Activated CD4-positive, alpha-beta T cell treated with anti-CD3 and anti-CD28 coated beads, Interleukin-2, amount 50 U/mL, for 1 hour (primary cell): ENCODE measurements at places on chromosomes 7 and 10.
A peak's percentile ranks its signal among the peaks of the same experiment; 100 is the strongest.

DNA sequence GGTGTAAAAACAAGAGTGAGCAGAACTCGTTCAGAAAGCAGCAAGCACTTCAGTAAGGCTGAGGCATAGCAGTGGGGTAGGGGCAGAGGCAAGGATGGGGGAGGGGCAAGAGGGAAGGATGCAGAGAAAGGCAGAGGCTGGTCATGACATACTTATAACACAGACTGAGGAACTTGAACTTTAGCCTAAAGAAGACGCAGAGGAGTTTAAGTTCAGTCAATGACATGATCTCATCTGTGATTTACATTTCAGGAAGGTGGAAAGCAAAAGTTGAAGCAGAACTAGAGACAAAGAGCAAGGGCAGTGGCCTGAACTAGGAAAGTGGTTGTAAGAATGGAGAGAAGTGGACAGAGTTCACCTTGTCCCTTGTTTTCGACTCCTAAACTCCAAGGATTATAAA, 15.8 kb downstream of the MACC1 start:
- no peak for DNase-seq

GRCh38 chr7:30787486-30787885, 16.3 kb downstream of the MINDY4 start:
- no peak for DNase-seq

DNA sequence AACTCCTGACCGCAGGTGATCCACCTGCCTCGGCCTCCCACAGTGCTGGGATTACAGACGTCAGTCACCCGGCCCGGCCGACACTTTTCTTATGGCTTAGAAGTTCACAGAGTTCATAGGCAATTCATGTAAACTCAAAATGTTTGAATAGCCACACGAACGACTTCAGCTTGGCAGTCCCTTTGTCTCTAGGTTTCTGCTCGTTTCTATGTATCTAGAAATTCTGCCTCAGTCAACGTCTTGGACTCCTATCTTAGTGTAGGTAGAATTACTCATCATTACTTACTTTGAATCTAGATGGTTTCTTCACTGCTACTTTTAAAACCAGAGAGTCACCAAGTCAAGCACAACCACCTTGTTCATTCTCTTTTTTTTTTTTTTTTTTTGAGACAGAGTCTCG, 23.7 kb downstream of the ARL4A start:
- no peak for DNase-seq

DNA sequence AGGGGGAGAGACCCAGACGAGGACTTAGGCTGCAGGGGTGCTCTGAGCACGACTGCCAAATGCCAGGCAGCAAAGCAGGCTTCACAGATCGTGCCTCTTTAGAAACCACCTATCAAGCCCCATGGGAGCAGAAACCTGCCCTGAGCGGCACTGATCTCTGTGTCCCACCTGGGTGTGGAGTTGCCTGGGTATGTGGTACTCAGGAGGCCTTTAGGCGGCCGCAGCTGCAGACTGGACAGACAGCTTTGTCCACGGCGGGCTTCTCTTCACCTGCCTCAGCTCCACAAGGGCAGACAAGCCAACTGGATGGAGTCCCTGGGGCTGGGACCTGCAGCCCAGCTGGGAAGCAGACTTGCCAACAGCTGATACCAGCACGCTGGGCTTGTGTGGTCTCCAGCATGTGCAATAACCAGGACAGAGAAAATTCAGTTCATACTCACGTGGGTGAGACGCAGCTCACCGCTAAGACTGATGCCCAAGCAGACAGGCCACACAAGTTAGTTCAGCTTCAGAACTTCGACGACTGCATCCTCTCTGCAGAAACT, 163.2 kb downstream of the EBF3 start:
- no peak for DNase-seq

- no peak for DNase-seq
Measured at GRCh38 chr7:90728568-90728967, 132.4 kb downstream of the CDK14 start.

DNA sequence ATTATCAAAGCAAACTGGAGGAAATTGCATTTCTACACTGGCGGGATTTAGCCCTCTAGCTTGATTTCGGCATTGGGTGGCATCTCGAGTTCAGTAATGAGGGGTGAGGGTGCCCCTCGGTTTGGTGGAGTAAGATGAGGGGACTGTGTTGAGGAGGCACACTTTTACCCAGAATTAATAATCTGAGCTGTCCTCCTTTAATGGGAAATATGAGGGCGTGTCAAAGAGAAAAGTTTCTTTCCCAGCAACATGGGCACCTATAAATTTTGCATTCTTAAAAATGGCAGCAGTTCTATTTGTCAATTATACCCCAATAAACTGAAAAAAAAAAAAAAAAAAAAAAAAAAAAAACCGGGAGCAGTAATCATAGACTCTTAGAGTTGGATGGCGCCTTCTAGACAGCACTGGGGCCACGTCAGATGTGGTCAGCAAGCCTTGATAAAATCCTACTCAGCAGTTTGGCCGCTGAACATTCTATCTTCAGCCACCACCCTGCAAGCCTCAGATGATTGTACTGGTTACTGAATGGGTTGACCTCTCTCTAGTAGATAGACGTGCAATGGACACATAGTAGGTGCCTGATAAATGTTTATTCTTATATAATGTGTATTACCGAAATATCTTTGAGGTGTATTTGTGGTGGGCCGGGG, 931 bp downstream of the PAPSS2 start:
- DNase-seq: no peak

DNA sequence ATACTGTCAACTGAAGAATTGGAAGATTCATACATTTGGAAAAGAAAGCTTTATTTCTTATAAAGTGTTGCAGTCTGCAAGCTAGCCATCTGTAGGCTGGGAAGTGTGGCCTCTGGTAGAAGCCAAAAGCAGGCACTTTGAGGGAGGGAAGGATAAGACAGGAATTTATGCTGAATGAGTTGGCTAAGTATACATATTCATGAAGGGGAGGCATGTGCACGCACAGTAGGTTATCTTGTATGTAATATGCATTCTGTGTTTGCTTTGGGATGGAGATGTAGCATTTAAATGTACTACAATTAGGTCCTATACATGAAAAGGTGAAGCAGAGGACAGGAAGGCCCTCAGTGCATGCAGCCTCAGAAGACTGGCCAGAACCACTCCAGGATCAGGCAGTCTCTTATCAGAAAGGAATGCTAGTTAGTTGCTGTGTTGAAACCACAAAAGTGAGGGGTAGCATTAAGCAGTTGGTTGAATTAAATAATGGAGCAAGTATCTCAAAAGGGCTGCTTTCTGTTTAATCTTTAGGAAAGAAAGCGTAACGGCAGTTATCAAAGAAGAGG, 40.9 kb downstream of the MYO3A start:
- DNase-seq: no peak

DNA sequence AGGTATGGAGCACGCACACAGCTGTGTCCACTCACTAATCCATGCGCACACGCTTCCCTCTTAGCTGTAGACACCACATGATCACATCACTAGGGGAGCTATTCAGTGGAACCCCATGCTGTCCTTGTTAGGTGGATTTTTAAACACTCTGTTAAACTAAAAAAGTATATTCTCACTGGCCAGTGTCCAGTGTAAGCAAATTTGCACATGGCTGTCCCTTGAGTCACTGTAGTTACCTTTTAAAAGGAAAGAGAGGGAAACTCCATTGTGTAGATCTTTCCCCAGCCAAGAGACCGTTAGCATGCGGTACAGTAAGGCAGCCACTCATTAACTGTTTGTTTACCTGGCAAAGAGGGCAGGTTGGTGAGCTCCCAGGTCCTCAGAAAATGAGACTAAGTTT, 81.6 kb upstream of the INSYN2A start:
- no peak for DNase-seq

- DNase-seq: no peak
Measured at GRCh38 chr7:100465702-100466311, 1.7 kb upstream of the SPACDR start.

DNA sequence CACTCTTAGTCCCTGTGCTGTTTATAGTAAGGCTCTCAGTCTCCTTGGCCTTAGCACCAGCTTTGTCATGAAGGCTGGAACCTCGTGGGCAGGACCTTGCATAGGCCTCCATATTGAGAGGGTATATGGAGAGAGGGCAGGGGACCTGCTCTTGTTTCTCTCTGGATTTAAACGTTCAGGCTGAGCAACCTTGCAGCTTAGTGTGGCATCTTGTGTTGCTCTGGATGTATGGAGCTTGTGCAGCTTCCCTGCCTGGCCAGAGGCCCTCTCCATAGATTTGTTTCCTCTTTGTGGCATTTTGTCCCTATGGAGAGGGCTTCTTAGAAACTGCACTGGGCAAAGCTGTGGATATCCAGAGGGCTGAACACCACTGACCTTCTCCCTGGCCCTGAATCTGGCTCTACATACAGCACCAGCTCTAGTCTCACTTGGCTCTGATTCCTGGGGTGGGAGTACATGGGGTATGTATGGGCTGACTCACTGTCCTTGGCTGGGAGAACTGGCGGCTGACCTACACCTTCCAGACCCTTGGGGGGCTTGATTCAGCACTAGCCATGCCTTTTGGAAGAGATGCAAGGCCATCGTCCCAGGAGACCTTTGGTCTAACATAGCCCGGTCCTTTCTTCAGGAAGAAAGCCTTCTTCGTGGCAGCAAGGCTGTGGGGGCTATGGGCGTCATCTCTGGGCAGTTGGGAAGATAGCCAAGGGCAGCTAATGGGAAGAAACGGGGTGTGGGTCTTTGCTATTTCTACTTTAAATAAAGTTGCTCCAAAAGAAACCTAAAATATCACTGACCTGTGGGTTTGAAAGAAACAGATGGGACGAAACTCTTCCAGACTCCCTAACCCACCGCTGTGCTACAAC, 30.5 kb downstream of the ITPRIP start:
- DNase-seq: no peak

DNA sequence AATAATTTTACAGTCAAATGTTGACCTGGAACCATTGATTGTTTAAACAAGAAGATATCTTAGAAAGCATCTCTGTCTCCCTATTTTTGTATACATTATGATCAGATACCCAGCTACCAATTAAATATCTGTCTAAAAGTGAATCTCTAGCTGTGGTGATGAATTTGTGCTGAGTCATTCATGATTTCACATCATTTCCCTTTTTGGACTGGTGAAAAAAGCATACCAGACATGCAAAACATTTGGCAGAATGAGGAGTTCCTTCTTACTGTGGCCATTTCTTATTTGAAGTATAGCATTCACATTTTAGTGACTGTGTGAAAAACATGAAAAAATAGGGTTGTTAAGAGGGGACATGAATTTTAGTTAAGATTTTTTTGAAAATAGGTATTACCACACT, 98.0 kb upstream of the GATA3 start:
- no peak for DNase-seq

DNA sequence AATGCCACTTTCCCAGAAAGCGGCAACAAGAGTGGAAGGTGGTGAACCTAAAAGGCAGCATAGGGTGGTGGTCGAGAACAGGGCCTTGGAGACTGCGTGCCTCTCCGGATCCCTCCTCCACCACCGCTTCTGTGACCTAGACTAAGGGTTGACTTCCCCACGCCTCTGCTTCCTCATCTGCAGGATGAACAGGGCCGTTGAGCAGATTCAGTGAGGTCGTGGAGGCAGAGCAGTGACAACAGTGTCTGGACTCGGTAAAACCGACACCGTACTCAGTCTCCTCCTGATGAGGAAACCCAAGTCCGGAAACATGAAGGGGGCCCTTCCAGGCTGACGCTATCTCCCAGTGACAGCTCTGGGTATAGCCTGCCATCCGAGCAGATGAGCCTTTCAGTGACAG, 162.6 kb downstream of the CELF2 start:
- DNase-seq: peak; percentile 63
